ENCODE measurements at places on chromosomes 16 and 17.
A peak's percentile ranks its signal among the peaks of the same experiment; 100 is the strongest.

DNA sequence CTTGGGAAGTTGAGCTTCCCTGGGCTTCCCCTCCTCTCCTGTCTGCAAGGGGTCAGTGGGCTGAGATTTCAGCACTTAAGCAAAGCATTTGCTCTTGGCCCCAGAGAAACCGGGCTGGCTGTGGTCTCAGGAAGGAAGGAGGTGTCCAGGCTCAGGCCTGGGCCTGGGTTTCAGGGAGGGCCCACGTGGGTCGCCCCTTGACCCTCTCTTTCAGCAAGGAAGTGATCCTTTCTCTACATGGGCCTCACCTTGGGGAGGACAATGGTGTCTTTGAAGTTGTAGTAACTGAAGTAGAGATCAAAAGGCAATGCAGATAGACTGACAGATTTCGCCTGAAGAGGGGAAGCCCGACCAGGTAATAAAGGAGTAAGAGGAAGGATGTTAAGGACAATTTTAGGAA is 2.7 kb downstream of the NOD2 start:
- DNase-seq, result no peak

DNA sequence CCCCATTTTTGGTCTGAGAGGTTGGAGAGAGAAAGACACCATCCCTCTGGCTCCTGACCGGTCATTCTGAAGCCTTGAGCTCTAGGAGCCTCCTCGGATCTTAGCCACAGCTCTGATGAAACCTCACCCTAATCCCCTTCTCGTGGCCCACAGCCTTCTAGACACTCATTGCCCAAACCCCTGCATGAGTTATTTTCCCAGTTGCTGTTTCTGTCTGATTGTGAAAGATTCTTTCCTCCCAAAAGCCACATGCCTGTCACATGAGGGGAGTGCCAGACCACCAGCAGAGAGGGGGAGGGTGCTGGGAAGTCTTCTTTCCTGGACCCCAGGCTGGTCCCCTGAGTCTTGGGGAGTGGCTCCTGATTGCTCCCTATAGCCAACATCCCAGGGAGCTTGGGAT is 17.6 kb upstream of the ABR start:
- DNase-seq, result no peak

- no peak for DNase-seq
These were observed 27.9 kb upstream of the ATP2C2 start for GRCh38 chr16:84340325-84341040.

DNA sequence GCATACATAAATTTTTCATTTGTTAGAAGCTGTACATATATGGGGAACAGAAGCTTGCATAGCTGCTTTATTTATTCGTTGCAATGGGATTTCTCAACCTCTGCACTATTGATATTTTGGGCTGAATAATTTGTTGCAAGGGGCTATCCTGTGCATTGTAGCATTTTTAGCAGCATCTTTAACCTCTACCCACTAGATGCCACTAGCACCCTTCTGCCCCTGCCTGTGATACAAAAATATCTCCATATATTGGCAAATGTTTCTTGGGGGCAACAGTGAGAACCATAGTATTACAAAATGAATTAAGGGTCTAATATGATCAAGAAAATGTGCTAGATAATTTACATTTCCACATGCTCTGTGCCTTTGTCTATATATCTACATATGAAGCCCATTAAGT is 1401.0 kb downstream of the CDH11 start:
- DNase-seq, result no peak

- no peak for DNase-seq
These were observed 148.9 kb downstream of the CMIP start for GRCh38 chr16:81593481-81593880.

- peak; percentile 45 for DNase-seq
These were observed 7.4 kb upstream of the TMEM220 start for GRCh38 chr17:10737168-10737622.

GRCh38 chr16:17453364-17454038 is 17.3 kb downstream of the XYLT1 start:
- no peak for DNase-seq

- peak; percentile 47 for DNase-seq
These were observed 10.6 kb downstream of the ATP6V0D1 start for GRCh38 chr16:67470359-67470758.

DNA sequence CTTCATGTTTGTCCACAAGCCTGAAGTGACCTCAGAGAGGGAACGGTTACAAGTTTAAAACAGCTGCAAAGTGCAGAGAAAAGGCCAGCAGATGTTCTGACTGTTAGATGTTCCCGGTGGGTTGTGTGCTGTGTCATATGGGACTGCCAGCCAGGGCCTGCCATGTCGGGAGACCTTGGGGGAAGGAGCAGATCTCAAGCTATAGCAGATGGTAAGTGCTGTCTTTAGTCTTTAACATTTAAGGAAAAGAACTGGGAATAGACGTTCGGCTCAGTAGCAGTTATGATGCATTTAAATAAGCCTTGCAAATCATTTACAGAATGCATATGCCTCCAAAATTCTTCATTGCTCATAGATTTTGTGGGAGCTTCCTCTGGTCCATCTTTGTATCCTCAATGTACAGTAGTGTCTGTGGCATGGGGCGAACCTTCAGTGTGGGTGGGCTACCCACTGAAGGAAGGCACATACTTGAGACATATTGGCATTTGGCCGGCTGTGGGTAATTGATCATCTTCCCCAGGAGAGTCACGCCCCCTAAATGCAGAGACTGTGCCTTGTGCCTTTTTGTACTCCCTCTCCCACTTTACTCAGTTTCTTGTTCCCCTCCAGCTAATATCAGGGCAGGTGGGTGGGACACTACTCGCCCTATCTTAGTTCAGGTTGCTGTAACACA is 131.9 kb downstream of the NPIPB5 start:
- DNase-seq, result no peak

DNA sequence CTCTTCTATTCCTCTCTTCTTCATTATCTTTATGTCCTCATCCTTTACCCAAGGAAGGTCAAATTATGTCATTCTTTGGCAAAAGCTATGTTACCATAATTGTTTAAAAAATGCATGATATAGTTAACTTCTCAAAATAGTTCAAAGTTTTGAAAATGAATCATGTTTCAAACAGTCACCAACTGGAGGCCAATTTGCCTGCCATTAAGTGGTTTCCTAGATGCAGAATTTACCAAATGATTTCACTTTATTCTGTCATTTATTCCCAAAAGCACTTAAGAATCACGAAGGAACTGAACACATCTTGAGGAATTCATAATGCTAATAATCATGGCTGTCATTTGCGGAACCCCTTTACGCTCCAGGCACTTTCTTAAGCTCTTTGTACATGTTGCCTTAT is 190.9 kb upstream of the CDH11 start:
- DNase-seq, result peak; percentile 56

DNA sequence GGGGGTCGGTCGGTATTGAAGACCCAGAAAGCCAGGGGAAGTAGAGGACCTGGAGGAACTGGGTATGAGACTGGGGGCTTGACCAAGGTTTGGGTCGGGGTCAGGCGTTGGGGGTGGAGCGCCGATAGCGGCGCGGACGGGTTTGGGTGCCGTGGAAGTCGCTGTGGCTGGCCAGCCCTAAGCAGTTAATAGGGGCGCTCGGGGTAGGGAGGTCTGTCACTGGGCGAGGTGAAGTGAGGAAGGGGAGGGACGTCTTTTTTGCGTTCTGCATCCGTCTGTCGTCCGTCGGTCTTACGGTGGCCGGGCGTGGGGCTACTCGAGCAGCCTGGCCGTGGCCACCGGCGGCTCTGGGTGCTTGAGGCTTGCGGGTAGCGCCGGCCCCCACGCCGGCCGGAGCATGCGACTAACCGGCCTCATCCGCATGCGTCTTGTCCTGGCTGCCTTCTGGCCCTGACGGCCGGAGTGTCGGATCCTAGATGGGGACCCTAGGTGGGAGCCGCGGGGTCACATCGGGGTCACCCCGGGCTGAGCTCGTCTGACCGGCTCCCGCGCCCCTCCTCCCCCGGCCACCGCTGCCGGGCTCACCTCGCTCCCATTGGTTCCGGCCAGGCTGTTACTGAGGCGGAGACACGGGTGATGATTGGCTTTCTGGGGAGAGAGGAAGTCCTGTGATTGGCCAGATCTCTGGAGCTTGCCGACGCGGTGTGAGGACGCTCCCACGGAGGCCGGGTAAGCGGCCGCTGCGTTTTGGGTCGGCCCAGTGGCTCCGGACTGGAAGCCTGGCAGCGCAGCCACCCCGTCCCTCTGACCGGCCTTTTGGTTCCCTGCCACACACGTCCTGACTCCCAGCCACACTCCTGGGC is 10.3 kb upstream of the TMEM88 start:
- peak; percentile 94 for DNase-seq

GRCh38 chr17:72901083-72901482 is 191.4 kb downstream of the SLC39A11 start:
- DNase-seq, result no peak

DNA sequence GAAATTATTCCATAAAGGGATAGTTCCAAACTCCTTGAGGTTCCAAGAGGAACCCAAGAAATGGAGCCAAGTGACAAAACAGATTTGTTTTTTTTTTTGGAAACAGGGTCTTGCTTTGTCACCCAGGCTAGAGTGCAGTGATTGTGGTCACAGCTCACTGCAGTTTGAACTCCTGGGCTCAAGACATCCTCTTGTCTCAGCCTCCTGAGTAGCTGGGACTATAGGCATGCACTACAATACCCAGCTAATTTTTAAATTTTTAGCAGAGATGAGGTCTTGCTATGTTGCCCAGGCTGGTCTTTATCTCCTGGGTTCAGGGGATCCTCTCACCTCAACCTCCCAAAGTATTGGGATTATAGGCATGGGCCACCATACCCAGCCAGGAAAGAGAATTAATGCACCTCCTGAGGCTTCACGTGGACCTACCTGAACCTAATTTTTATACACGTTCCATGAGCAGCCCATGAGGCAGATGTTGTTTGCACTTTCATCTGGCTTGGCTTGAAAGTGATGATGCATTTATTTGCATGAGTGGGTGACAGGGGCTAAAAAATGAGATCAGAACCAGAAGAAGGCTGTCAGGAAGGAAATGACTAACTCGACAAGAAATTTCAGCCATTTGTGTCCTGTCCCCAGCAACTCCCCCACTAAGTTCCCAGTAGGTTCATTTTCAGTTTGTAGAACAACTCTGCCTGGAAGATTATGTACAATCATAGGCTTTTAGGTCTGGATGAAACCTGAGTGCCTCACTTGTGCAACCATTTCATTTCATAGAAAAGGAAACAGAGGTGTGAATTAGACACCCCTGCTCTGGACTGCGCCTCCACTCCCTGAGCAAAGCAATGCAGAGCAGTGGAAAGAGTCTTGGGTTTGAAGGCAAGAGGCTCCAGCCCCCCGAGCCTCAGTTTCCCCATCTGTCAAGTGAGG is 10.3 kb upstream of the IRF8 start:
- peak; percentile 84 for DNase-seq

- peak; percentile 81 for DNase-seq
These were observed 36.1 kb downstream of the CYB5D2 start for GRCh38 chr17:4179071-4179470.

- DNase-seq, result no peak
These were observed 17.1 kb upstream of the HOXB13 start for GRCh38 chr17:48745381-48746275.

- DNase-seq, result no peak
These were observed 3.6 kb upstream of the ITGAX start for GRCh38 chr16:31351246-31351941.

- DNase-seq, result no peak
These were observed 10.7 kb downstream of the DCTN5 start for GRCh38 chr16:23651943-23652468.

DNA sequence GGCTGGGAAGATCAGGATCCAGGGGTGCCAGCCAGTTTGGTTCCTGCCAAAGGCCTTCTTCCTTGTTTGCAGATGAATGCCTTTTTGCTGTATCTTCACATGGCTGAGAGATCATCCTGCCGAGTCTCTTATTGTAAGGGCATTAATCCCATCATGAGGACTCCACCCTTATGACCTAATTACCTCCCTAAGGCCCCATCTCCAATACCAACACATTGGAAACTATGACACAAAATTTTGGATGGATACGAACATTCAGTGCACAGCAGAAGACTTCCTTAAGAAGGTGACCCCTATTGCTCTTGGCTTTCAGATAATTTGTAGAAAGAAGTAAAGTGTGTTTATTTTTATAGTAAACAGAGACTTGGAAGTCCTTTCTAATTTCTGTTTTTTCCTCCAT is 1164.7 kb upstream of the CDH8 start:
- no peak for DNase-seq

DNA sequence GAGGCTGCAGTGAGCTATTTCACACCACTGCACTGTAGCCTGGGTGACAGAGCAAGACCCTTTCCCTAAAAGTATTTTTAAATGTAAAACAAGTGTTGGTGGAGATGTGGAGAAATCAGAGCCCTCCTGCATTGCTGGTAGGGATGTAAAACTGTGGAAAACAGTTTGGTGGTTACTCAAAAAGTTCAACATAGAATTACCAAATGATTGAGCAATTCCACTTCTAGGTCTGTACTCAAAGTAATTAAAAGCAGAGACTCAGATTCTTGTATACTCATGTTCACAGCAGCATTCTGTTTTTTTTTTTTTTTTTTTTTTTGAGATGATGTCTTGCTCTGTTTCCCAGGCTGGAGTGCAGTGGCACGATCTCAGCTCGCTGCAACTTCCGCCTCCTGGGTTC is 141.8 kb downstream of the PITPNC1 start:
- peak; percentile 77 for DNase-seq

DNA sequence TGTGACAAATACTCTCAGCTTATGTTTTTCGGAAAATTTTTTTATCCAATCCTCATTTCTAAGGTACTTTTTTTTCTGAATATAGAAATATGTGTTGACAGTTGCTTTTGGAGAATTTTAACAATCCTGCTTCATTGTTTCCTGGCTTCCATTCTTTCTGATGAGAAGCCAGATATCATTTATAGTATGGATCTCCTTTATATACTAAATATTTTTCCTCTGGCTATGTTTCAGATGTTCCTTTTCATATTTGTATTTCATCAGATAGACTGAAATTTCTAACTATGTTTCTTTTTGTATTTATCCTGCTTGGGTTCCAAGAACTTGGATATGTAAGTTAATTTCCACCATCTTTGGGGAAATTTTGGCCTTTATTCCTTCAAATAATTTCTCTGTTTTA is 138.9 kb upstream of the CDH11 start:
- DNase-seq, result no peak

- DNase-seq, result no peak
These were observed 231.7 kb downstream of the HAPSTR1 start for GRCh38 chr16:9323170-9323569.

DNA sequence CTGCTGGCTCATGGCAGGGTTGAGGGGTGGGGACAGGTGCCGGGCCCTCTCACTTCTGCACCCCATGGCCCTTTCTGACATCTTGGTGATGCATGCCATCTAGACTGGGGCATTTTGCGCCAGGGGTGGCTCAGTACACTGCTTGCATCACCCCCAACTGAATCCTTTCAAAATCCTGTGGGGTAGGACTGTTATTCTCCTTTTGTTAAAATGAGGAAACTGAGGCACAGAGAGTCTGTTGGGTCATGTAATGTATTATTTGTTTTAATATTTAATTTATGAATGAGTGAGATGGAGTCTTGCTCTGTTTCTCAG is 9.9 kb downstream of the ADCY7 start:
- no peak for DNase-seq
